Vein endothelial cell (primary cell): ENCODE measurements at places on chromosomes 11 and 22. TPM values are rescaled to one million over a fixed set of nuclear protein-coding genes. Genes with fewer than 3 reads are reported as not detected.

The TESMIN gene
- total RNA-seq = 1.1 and 7.5 TPM in 2 replicates

The VSIG10L2 gene
- total RNA-seq = not detected in 2 replicates

The CD3D gene
- not detected in 2 replicates for total RNA-seq

The RAC2 gene
- 82.8 and 98.0 TPM in 2 replicates for total RNA-seq

The PATE2 gene
- total RNA-seq = 0.19 and 0.65 TPM in 2 replicates

The KRTAP5-11 gene
- total RNA-seq = not detected in 2 replicates

The PATE4 gene
- not detected in 2 replicates for total RNA-seq

The PNPLA5 gene
- total RNA-seq = not detected in 2 replicates
